ENCODE measurements at places on chromosomes 7 and 10.

DNA sequence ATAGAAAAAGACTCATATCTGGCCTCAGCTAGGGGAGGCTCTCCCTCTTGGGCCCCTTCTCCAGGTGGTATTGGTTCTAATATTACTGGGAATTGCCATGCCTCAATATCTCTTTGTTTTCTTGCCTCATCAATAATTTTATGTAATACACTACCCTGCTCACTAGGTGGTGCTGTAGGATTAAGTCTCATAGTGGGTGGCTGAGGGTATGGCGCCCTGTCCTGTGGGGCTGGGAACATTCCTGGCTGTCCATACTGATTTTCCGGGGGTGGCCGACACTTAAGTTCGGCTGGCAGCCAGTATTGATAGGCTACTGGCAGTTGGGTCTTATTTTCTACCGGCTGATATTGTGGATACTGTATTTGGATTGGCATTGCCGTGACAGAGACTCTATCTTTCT, 9.0 kb upstream of the TAS2R3 start:
- DNase-seq, result no peak

DNA sequence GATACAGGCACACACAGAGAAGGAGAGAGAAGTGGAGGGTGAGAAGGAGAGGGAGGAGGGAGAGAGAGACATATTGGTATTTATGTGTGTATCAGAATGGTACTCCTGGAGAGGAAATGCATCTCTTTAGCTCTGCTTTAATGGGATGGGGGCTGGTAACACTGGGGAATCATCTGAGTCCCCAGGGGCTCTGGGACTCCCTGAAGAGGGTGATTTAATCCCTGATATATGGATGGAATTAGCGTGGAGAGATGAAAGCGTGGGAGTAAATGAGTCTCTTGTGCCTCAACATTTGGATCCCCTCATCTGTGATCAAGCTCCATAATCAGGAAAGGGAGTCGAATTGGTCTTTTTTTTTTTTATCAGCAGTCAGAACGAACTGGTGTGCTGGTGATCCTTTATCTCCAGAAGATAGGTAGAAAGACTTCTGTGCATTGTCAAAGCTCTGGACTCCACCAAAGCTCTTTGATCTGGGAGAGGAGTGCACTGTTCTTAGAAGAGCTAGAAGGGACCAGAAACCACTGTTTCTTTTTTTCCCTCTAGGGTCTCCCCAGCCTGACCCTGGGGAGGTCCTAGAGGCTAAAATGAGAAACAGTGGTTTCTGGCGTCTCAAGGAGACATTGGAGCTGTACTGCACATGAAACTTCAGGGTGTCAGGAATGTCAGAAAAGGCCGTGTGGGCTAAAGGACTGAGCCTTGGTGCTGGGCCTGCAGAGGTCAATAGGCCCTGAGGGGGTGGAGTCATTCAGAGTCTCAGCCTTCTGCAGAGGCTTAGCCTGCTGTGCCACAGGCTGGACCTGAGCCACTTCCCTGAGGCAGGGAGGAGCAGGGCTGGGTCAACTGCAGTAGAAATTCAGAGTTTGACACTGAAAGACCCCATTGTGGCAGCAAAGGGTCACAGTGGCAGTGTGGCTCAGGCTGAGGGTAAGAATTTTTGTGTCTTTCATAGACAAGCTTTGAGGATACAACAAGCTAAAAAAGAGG, 234.4 kb upstream of the SLC26A5 start:
- no peak for DNase-seq

DNA sequence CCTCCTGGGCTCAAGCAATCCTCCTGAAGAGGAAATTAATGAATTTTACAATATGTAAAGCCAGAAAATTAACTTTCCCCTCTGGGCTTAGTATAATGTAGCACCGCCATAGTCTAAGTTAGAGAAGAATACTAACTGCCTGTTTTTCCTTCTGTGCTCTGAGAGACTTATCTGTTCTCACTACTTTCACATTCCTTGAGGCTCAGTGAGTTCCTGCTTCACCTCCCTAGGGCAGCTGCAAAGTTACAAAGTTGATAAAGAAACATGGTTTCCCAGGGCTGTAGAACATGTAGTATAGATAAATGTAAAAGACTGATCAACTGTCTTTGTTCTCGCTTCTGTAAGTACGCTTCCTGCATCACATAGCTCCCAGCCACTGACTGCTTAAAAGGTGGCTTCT, 16.0 kb upstream of the OLAH start:
- DNase-seq, result no peak

DNA sequence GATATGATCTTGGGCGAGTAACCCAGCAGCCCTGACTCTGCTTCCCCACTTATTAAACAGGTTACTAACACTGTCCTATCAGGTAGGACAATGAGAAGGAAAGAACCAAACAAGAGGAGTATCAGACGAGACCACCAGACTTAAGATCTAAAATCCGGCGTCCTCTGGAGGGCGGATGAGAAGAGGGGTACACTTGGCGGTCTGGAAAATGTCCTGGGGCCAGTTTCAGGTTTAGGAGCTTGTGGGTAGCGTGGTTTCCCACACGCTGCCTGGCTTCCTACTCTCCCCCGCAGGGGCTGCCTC, 635 bp downstream of the ZNF32 start:
- DNase-seq, result no peak

GRCh38 chr7:155961241-155962190, 149.3 kb upstream of the SHH start:
- no peak for DNase-seq

GRCh38 chr7:47609803-47610452, 28.0 kb upstream of the TNS3 start:
- DNase-seq, result no peak

DNA sequence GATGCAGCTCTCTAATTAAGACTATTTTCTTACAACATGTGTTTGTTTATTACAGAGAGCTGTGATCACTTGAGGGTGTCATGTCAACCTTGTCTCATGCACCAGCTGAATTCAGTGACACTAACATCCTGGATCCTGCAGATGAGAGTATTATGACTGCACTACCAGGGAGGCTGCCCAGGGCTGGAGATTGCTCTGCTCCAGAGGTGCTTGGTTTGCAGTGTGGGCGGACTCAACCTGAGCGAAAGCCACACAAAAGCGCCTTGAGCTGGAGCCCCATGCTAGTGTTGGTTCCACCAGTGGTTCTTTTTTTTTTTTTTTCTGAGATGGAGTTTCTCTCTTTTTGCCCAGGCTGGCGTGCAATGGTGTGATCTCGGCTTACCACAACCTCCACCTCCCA, 33.8 kb upstream of the ATXN7L1 start:
- no peak for DNase-seq

DNA sequence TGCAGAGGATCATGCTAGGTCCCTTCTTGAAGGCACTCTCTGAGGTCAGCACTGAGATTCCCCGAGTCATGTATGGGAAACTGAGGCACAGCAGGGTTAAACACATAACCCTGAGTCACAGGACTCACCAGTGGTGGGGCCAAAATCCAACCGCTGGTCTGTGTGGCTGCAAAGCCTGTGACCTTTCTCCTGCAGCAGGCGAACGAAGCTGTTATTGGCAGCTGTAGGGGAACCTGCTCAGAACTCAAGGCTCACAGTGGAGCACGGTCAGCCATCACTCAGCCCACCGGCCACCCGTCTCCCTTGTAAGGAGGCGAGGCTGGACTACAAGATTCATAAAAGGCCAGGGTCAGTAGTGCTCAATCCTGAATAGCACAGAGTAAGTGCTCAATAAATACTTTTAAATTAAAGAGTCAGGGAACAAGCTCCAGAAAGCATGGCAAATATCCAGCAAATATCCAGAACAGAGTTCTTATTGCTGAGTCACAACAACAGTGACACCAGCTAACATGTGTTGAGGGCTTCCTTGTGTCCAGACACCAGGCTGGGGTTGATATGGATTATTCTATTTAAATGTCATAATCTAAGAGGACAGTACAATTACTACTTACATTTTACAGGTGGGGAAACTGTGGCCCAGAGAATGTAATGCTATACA, 34.9 kb downstream of the CHST15 start:
- DNase-seq, result no peak

Measured in stimulated activated CD8-positive, alpha-beta memory T cell treated with anti-CD3 and anti-CD28 coated beads, Interleukin-4, amount 100 ng/mL, for 1 hour (primary cell).